ENCODE measurements at places on chromosomes 1 and 21. TPM values are rescaled to one million over a fixed set of nuclear protein-coding genes. Genes with fewer than 3 reads are reported as not detected.

- no peaks in the 10 kb centered on the region for H3K27me3 ChIP-seq
- H3K36me3 ChIP-seq, result no peaks in the 10 kb centered on the region
- no peak overlapping the region for H3K27ac ChIP-seq
- H3K4me3 ChIP-seq, result no peak overlapping the region
Measured at GRCh38 chr1:57214951-57215575, 208.8 kb downstream of the DAB1 start.

DNA sequence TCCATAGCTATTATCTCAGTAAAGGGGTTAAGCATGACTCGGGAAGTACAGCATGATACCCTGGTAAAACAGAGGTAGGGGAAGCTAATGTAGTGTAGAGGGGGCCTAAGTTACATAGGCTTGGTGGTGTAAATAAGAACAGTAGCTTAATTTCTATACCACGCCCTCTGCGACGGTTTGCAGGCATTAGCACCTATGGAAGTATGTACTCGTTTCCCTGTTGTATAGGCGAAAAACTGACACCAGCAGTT is 470 bp upstream of the NAXE start:
- H3K27ac ChIP-seq, result peak overlapping the region; percentile 83
- H3K4me1 ChIP-seq, result no peaks in the 10 kb centered on the region
- H3K36me3 ChIP-seq, result no peaks in the 10 kb centered on the region
- H3K4me3 ChIP-seq, result peak overlapping the region; percentile 91
- no peaks in the 10 kb centered on the region for H3K27me3 ChIP-seq
- no peak for DNase-seq

DNA sequence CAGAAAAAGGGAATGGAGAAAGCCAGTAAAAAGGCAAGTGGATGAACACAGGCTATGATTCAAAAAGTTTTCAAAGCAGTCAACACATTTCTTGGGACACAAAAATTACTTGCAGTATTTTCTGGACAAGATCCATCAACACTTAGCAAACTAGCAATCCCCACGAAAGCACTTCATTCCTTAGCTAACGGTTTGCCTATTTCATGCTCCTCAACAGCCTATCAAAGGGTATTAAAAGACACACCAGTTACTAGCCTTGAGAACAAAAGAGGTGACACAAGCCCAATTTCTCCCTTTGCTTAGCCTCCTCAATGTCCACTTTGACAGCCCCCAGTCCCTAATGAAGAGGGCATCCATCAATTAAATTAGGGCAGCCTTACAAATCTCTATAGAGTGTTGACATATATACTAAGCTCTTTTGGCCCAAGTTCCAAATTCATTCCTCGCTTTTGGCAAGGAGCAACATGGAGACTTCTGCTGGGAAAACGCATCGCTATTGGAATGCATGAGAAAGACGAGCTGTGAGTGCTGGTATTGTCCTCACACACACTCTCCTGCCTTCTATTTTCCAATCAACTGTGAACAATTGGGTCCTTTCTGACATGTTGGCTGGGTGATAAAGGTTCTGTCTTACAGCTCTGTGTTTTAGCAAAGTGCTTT is 180.0 kb downstream of the TNR start:
- no peak overlapping the region for H3K27ac ChIP-seq
- no peaks in the 10 kb centered on the region for H3K27me3 ChIP-seq
- no peaks in the 10 kb centered on the region for H3K36me3 ChIP-seq
- H3K4me1 ChIP-seq, result no peaks in the 10 kb centered on the region

DNA sequence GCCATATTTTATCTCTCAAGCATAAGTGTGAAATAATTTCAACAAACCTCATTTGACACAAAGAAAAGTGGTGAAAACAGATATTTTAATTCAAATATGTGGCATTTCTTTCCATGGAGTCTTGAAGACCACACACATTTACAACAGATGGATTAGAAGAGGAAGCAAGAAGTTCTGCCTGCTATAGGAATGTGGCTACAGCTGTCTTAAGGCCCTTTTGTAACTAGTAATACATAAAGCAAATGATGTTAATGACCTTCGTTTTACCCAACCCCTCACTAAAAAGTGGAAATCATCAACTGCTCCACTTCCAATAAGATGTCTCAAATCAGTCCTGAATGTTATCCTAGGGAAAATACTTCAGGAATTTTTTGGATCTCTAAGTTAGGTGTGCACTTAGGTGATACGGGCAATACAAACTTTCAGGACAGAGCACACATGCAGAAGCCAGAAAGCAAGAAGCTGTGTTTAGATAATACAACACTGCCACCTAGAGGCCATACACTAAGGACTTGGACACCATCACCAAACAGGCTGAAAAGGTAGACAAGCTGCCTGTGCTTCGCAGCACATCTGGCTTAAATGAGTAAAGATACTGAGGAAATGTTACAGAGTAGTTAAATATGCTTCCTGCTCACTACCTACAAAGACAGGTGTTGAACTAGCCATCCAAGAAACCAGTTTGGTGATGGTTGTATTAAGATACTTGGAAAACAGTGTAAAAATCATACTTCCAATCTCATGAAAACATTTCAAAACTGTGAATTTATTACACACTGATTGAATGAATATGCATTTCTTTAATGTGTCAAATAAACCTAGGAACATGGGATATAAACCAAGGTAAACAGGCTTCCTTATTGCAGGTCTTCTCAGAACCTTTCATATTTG is 24.4 kb downstream of the RRAGC start:
- no peak overlapping the region for H3K27ac ChIP-seq
- H3K4me3 ChIP-seq, result no peak overlapping the region
- no peak for DNase-seq
- peaks cover 22% of the 10 kb centered on the region for H3K36me3 ChIP-seq

DNA sequence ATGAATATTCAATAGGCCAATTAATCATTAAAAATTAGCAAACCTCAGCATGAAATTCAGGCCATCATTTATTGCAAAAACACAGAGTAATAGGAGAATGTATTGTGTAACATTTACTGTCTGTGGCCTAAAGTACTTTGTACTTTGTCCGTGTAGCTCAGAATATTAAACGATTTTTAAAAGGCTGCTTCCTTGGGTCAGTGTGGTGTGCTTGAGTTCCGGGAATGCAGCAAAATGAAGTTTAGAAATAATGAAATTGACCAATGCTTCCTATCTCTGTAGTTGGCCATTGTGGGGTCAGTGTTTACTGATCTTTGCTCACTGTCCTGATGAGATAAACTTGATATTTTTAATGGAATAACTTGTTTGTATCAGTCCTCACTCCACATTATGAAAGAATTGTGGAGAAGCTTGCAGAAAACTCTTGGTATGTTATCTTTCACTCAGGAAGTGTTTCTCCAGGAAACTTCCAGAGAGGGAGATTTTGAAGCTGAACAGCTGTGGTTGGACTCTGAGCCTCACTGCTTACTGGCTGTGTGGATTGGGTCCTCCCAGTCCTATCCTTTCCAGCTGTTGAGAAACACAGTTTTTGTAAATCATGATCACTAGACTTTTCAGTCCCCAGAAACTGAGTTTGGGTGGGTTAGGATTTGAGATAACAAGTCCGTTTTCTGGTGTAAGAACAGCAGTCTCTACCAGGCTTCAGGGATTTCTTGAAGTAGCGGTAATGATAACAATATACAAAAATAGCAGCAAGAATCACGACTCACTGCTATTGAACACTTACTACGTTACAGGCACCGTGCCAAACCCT is 19.2 kb upstream of the MTARC1 start:
- H3K36me3 ChIP-seq, result no peaks in the 10 kb centered on the region
- no peaks in the 10 kb centered on the region for H3K4me1 ChIP-seq
- no peak for DNase-seq
- no peak overlapping the region for H3K4me3 ChIP-seq

DNA sequence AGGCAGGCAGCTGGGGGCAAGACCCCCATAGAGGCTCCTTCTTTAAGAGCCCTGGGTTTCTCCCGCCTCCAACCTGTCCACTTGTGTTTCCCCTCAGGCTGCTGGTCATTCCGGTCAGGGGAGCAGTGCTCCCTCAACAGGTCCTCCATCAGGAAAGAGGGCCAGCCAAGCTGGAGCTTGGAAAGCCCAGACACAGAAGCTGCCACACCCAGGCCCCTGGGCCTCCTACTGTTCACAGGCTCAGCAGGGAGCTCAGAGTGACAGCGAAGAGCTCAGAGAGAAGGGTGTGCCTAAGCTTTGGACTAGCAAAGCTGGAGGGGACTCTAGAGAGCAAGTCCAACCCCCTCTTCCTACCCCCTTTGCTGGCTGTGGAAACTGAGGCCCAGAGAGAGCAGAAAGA is 10.3 kb upstream of the CDCP2 start:
- H3K4me3 ChIP-seq, result no peak overlapping the region
- H3K27ac ChIP-seq, result no peak overlapping the region
- no peaks in the 10 kb centered on the region for H3K27me3 ChIP-seq
- no peak for DNase-seq

GRCh38 chr1:110493059-110493699 is 25.8 kb downstream of the KCNA10 start:
- no peak overlapping the region for H3K4me3 ChIP-seq
- H3K27me3 ChIP-seq, result no peaks in the 10 kb centered on the region
- no peaks in the 10 kb centered on the region for H3K36me3 ChIP-seq
- no peaks in the 10 kb centered on the region for H3K4me1 ChIP-seq

DNA sequence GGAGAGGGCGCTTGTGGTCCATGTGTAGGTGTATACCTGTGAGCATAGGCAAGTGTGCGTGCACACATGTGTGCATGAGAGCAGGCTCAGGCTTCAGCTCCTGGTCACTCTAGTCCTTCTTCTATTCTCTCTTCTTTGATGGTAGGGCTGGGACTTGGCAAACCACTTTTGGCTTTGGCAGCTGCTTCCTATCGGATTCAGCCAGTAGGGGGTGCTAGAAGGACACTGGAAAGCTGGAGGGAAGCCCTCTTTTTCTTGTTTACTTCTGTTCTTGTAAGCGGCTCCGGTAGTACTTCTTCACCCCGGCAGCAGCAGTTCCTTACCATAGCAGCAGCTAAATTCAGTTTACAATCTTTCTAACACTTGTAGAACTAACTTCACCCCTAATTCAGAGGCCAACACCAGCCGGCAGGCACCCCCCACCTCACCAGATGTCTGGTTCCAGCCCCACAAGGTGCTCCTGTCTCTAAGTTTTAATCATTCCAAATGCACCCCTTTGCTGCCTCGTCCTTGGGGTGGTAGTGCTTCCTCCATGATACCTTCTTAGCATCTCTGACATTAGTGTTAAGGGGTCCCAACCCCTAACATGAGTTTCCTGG is 25.1 kb downstream of the NENF start:
- H3K27me3 ChIP-seq, result no peaks in the 10 kb centered on the region
- H3K4me3 ChIP-seq, result no peak overlapping the region
- H3K36me3 ChIP-seq, result no peaks in the 10 kb centered on the region
- DNase-seq, result no peak

DNA sequence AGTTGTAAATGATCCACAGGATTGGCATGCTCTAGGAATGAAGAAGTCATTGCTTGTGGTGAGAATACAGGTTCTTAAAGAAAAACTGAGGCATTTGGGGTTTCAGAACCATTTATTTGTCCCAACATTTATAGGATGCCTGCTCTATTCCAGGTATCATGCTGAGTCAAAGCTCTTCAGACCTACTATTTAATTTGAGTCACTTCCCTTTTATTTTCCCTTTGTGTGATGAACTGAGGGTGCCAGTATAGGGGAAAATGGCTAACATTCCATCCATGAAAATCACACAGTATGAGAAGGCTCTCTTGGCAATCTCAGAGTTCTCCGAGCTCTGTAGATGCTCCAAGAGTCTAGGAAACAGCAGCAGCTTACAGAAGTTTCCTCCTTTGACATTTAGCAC is 110.4 kb downstream of the RNF220 start:
- no peaks in the 10 kb centered on the region for H3K27me3 ChIP-seq
- H3K36me3 ChIP-seq, result no peaks in the 10 kb centered on the region
- no peak for DNase-seq
- H3K4me1 ChIP-seq, result no peaks in the 10 kb centered on the region
- H3K27ac ChIP-seq, result no peak overlapping the region

DNA sequence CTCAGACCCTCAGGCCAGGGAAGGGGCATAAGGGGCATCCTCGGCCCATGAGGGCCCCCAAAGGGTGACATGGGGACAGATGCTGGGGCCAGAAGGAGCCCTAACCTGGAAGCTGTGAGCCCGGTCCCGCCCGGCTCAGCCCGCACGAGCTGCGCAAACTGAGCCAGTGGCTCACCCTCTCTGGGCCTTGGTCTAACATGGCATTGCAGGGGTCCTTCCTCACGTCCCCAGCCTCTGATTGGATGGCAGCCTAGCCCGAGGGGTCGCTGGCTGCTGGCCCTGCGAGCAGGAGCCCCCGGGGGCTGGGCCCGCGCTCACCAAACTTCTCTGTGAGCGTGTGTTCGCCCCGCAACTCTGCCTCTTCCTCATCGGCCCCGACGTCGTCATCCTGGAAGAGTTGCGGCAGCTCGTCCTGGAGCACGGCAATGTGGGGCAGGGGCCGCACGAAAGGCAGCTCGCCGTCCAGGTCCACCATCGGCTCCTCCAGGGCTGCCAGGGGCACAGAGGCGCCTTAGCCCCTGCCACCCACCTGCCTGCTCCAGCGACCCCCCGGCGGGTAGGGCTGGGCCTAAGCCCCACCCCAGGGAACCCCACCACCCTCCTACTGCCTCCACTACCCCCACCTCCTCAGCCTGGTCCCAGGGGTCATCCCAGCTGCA is 54.4 kb downstream of the ARHGEF16 start:
- no peaks in the 10 kb centered on the region for H3K4me1 ChIP-seq
- no peaks in the 10 kb centered on the region for H3K27me3 ChIP-seq
- no peak overlapping the region for H3K27ac ChIP-seq
- no peak overlapping the region for H3K4me3 ChIP-seq

DNA sequence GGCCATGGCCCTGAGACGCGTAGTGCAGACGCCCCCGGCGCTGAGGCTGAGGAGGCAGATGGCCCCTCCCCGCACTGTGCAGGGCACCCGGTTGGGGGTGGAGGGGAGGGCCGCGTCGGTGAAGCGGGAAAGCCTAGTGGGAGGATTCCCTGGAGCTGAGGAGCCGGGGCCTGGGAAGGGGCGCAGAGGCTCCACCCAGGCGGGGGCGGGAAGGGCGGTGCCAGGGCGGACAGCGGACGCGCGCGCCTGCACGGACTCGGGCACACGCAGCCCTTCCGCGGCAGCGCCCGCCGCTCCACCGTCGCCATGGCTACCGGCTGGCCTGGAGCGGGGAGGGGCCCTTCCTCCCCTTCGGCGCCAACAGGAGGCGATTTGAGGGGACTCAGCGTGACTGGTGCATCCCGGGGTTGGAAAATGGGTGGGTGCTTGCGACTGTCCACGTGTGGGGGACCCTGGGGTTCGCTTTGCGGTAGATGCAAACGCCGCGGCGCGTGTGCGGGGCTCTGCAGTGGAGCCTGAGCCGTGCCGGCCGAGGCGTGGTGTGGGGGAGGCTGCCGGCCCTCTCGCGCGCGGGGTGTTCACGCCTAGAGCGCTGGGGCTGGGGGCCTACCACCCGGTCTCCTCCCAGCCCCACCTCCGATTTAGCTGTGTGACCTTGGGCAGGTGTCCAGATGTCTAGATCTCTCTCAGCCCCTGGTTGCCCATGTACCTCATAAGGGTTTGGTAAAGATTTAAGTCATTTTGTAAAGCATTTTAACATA is 35.1 kb downstream of the PTPRF start:
- no peaks in the 10 kb centered on the region for H3K27me3 ChIP-seq
- peak; percentile 74 for DNase-seq
- peaks cover 16% of the 10 kb centered on the region for H3K4me1 ChIP-seq
- H3K27ac ChIP-seq, result no peak overlapping the region
- peaks cover 22% of the 10 kb centered on the region for H3K36me3 ChIP-seq

- H3K27ac ChIP-seq, result no peak overlapping the region
- H3K36me3 ChIP-seq, result no peaks in the 10 kb centered on the region
- no peaks in the 10 kb centered on the region for H3K27me3 ChIP-seq
- no peaks in the 10 kb centered on the region for H3K4me1 ChIP-seq
Measured at GRCh38 chr1:93474321-93474720, 26.4 kb downstream of the FNBP1L start.

The MSH4 gene
- total RNA-seq, result 0.54 TPM

The TNFRSF9 gene
- 0.66 TPM for total RNA-seq

The FAM167B gene
- not detected for total RNA-seq

The CATSPERE gene
- 0.18 TPM for total RNA-seq

The HTR6 gene
- 0.88 TPM for total RNA-seq

All from Peyer's patch (tissue), 4 donors.